Cortex of kidney (tissue), 1 donor: ENCODE measurements at places on chromosomes 7 and 10.

DNA sequence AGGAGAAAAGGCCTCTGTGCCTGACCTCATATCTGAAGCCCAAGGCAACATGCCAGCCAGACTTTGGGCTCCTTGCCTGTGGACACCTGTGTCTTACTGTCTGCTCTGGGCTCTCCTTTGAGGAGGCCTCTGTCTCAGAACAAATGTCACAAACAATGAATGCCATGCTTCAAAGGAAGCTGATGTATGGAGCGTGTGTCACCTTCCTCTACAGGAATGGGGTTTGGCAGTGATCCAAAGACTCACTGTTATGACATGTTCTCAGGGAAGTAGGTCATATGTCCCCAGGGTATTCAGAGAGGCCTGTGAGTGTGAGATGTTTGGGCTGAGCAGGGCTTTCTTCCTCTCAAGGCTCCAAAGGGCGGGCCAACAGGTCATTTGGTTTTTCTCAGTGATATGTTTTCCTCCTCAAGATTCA lies 38.4 kb downstream of the PTPRE start:
- no peak for DNase-seq

DNA sequence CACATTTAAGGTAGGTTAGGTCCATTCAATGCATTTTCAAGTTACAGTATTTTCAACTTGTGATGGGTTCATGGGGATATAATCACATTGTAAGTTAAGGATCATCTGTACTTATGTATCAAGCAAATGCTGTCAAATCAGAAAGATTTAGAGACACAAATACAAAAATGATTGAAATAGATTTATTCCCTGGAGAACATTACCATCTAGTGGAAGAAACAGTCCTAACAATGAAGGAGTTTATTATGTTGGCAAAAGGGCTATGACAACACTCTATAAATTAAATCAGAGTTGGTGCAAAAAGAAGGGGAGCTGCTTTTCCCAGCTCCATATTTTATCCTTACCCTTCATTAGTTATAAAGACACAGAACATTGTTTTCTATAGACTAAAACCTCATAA lies 69.0 kb downstream of the PRSS58 start:
- no peak for DNase-seq

DNA sequence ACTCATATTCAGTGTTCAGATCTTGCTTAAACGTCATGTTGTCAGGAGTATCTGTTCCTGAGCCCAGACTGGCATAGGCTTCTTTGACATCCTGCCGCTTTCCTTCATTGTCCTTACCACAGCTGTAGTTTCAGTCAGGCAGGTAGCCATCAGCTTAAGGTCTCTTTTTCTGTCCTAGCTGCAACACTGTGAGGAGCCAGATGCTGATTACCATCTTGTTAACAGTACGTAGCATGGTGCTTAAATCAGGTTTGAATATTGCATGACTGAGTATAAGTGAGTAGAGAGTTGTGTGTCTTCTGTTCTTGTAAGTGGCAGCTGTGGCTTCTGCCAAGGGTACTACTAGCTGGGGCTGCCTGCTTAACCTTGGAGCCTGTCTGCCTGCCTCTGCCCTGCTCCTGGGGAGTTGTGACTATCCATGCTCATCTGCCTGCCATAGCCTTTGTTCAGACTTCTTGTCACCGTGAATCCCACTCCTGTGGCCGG lies 92.6 kb downstream of the MAPK8 start:
- no peak for DNase-seq

GRCh38 chr10:65602182-65602865 lies 1323.5 kb upstream of the LRRTM3 start:
- DNase-seq = no peak

DNA sequence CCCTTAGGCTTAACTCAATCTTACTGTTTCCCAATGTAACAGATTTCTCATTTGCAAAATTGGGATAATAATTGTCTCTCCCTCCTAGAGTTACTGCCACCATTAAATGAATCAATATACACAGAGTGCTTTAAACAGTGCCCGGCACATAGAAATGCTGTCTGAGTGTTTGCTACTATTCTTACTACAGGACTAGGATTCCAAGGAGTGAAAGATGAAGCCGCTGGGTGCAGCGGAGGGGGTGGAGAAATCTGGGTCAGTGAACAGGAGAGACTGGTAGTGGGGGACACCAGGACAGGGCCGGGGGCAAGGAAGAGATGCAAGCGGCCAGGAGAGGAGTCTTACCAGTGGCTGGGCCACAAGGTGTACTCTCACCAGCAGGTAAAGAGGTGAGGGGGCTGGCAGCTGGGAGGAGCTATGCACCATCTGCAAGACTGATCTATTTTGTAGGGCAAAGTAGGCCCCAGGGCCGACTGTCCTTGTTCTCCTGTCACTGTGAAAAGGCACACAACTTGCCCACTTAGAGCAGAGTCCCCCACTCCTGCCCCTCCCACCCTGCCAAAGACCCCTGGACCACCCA lies 18.5 kb upstream of the PRRT4 start:
- no peak for DNase-seq

DNA sequence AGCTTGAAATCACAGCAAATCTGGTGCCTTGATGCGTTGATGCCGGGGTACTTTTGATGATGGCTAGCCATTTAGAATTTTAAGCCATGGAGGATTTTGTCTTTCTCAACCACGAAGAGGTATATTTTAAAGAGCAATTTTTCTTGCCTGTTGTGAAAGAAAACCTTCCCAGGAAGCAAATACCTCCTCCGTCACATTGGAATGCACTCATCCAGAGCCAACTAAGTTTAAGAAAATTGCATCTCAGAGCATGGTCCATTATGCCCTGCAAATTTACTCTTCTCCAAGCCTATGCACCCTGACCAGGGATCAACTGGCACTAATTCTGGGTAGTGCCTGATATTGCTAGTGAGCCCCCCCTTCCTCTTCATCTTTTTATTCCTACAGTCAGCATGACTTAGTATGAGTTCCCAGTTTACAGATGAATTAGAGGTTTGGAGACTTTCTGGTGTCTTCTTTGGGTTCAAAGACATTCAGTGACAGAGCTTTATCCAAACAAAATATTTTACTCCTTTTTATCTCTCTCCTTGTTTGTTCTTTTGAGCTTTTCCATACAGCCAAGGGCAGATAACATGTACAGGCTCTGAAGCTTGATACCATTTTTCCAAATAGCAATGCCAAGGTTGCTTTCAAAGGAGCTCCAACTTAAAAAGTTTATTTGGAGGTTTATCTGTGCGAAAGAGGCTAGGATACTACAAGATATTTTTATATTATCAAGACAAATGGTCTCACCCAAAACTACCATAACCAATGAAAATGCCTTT lies 56.6 kb upstream of the ANK3 start:
- no peak for DNase-seq

GRCh38 chr7:80275192-80275605 lies 140.6 kb downstream of the GNAI1 start:
- no peak for DNase-seq

DNA sequence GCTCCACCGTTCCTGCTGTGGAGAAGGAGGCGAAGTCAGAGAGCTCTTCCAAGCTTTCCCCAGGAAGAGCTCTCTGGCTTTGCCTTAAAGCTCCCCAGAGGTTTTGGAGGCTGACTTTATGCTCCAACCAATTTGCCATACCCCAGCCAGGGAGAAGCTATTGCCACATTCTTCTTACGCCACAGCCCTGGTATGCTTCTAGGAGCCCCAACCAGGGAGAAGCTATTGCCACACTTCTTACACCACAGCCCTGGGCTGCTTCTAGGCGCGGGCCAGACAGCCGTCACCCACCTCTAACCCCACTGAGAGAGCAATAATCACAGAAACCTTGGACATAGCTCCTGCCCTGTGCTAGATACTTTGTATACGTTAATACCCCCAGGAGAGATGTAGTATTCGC lies 951 bp downstream of the ELOVL3 start:
- no peak for DNase-seq

DNA sequence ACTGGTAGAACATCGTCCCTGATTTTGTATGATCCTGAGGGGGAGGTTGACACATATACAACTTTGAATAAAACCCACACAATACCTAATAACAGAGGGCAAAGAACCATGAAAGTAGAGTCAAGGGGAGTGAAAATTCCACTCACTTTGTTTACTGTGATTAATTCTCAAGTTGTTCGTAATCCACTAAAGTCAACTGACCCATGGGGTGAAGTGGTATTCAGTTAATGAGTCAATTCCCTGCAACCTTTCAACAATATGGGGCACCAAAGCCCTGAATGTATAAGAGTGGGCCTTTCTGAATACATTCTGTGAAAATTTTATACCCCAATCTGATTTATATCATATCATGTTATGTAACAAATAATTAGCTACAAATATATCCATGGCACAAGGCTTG lies 39.0 kb upstream of the C10orf67 start:
- no peak for DNase-seq

DNA sequence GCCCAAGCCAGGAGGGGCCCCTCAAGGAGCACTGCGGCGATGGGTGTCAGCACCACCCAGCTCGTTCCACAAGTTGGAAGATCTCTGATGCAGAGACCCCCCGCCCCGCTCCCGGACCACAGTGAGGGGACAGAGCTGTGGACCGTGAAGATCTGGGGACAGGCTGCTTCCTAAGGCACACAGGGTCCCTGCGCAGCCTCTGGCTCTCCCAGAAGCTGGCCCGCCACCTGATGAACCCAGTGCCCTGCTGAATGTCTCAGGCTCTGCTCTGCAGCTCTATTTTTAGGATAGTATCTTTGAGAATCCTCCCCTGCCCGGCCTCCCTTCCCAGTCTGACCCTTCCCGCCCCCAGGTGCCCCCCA lies 29.7 kb downstream of the GBX1 start:
- no peak for DNase-seq

DNA sequence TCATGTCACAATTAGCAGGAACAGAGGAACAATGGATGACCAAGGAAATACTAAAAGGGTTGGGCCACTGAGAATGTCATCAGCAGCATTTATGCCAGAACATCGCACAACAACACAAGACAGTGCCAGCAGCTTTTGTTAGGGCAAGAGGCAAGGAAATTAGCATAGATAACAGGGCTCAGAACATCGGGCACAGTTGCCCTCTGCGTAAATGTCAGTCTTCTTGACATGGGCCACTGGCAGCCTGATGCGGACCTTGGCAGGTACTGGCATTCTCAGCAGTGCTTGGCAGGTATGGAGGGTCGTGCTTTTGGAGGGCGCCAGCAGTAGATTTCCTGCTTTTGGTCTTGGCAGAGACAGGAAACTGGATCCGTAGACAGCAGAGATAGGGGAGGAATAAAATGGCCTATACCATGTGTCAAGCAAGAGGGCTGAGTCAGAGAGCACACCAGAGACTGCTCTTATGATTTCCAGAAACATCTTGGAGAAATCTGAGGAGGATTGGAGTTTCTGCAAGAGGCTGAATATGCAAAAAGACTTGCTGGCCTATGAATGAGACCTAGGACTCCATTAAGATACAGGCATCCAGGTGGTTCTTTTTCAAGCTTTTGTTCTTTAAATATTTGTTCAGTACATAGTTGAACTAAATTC lies 371.5 kb upstream of the MTPN start:
- DNase-seq = no peak

DNA sequence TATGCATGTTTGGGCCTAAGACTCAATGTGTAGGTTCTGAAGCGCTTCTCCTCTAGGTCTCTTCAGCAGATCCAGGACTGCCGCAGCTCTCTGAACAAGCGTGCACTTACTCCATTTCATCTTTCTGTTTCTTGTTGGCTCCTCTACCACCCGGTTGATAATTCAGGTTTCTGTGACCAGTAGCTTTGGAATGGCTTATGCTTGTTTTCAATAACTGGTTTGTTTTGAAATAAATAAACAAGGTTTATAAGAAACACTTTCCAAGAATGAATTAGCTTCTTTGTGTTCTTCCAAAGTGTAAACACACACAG lies 1.5 kb downstream of the MDFIC start:
- DNase-seq = no peak

- no peak for DNase-seq
These were observed 684.0 kb upstream of the FOXK1 start for GRCh38 chr7:3998060-3998459.

DNA sequence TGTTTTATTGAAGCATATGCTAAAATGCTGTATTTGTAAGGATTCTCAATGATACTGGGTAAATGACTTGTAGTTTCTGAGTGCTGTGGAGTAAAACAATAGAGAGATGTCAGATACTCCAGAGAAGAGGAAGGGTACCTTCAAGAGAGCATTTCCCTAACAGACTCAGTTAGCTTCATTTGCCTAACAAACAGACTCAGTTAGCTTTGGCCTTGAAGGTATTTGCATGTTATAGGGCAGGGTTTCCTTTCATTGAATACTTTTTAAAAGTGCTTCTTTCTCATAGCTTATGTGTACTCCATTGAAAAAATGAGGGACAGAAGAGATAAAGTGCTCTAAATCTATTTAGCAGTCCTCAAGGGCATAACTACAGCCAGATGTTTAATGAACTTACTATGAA lies 101.8 kb downstream of the CHN2 start:
- DNase-seq = no peak

- no peak for DNase-seq
These were observed 99.1 kb downstream of the GRID1 start for GRCh38 chr10:86267286-86268195.

GRCh38 chr10:118370499-118370898 lies 28.4 kb upstream of the FAM204A start:
- DNase-seq = no peak

GRCh38 chr7:519484-520390 lies at the start of gene PDGFA:
PDGFA (minus strand) TSS chr7:519846; CDS start chr7:519001, 845 bp downstream.
- DNase-seq = no peak

DNA sequence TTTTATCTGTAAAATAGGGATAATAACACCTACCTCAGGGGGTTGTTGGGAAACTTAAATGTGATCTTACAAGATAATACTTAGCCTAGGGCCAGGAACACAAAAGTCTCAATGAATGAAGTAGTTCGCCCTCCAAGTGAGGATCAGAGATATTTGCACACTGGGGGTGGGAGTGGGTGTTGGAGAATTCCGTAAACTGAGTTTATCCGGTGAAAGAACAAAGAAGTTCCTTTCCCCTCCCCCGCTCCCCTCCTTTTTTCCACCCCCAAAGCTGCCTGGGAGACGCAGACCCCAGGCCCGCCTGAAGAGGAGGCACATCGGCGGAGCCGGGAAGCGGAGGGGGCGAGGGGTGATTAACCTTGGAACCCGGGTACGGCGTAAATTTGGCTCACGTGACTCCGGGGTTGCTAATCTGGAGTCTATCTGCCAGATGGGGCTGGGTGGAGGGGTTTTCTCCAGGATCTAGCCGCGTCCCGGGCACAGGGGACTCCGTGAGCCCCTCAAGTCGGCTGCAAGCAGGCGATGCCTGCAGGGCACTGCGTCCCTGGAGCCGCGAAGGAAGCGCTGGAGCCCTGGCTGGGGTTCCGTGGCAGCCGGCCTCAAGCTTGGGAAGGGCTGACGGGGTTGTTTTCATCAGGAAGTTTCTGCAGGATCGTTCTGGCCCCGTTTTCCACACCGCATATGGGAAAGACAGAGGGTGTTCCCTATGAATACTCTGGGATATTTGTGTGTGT lies 1.4 kb upstream of the PODXL start:
- no peak for DNase-seq

DNA sequence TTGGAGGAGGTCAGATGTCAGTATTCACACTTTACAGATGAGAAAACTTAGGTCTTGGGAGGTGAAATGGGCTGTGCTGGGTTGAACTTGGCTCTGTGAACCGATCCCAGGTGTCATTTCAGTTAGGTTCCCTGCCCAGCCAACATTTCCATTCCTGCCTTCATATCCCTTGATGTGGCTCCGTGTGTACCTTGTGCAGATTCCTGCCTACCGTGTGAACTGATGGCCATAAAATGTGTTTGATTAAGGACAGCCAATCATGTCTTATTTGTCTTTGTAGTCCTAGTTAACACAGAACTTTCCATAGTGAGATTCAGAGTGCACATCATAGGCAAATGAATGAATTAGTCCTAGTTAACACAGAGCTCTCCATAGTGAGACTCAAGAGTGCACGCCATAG lies 101.0 kb upstream of the GATA3 start:
- no peak for DNase-seq
